Esophagus mucosa (tissue), 1 donor: ENCODE measurements at places on chromosomes 12 and 14.

GRCh38 chr12:46660276-46660675 is 165.5 kb downstream of the SLC38A4 start:
- peak; percentile 47 for ATAC-seq

- ATAC-seq, result no peak
Observed at GRCh38 chr14:24198814-24199524, 3.7 kb upstream of the TM9SF1 start.

DNA sequence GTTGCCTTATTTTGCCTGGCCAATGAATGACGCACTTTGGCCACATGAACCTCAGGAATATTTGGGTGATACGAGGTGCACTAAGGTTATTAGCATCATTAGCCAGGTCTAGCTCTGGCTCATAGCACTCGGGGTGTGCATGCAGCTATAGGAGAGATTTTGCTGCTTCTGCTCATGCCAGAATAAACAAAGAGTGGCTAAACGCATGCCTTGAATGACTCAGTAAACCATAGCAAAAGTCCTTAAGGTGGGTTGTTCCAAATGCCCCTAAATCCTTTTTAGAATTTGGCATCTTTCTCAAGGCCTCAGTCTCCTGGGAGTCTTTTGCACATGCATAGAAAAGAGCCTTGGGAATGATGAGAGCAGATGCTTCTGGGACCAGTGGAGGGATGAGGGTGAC is 343.7 kb upstream of the FKBP4 start:
- ATAC-seq, result no peak

DNA sequence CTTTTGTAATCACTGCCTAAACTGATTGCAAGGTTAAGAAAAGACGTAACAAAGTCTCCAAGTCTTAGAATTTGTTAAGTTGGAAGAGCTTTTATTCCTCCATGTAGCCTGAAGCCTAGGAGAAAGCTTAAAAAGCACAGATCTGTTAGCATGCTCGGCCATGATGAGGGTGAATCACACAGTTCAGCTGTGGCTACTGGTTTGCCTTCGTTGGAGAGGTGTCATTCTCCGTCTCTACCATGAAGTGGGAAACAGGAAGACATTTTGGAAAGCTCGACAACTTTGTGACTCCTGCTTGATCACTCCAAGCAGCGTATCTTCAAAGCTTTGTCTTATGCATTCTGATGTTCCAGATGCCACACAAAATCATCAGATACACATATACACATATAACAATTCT is 27.1 kb downstream of the DCP1B start:
- ATAC-seq, result no peak

DNA sequence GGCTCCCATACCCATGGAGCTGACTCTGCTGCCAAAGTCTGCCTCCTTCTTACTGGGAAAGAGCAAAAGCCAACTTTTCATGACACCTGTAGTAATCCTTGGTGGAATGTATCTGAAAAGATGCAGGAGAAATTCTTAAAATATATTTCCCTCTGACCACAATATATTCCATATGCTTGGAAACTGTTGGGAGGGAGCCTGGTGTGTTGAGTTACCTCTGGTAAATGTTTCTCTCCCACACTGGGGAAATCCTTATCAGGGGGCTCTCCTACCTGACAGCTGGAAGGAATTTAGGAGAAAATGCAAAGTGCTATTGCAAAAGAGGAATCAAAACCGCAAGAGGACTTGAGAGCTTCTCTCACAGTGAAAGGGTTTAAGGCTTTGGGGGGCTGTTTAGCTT is 139.4 kb downstream of the TBX5 start:
- no peak for ATAC-seq

GRCh38 chr12:107318556-107318805 is 225.1 kb upstream of the CRY1 start:
- no peak for ATAC-seq

DNA sequence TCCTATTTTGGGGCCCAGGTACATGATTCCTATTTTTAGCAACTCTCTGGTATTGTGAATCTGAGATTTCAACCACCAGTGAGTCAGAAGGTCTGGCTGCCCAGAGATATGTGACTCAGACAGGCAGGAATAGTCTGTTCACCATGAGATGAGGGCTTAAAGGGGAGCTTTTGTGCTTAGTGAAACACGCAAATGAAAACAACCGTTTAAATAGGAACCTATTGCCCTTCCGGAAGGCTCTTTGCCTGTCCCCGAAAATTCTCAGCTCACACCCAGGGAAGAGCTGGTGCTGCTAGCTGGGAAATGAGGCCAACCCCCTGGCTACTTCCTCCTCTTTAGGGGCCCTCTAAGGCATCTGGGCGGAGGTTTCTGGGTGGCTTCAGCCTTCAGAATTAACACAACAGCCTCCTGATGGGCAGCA is 283.6 kb downstream of the CACNA1C start:
- peak; percentile 91 for ATAC-seq

DNA sequence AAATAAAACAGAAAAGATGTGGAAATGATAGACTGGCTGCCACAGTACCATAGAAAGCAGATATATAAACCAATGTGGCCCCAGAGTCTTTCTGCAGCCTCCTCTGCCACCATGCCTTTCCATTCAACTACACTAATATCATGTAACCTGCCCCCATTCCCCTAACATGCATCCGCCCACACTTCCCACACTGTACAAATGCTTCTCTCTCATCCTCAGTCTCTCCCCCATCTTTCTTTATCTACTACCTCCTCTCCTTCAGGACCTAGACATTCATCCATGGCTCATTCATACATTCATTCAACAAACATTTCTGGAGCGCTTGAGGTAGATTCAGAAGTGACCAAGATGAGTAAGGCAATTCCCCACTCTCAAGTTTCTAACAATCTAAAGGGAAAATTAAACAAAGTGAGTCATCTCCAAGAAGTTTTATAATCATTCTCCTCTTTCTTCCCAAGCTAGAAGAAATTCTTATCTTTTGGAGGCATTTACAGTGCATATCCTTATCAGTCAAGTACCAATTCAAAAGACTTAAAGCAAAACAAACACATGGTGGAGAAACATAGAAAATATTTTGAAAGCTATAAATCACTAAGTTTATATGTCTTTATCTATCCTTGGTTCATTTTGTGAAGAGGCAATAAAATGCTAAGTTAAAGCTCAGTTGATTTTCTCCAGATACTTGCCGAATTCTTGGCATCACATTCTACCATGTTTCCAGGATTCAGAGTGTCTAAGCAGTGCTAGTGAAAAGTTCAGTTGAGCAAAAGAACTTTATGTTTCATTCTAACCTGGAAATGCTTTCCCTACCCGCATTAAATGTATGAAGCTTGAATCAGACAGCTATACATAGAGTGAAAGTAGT is 70.5 kb upstream of the FRMD6 start:
- ATAC-seq, result no peak

- ATAC-seq, result no peak
Observed at GRCh38 chr14:55707365-55707804, 127.4 kb downstream of the KTN1 start.

- peak; percentile 30 for ATAC-seq
Observed at GRCh38 chr14:76926521-76927251, 100.5 kb downstream of the LRRC74A start.

DNA sequence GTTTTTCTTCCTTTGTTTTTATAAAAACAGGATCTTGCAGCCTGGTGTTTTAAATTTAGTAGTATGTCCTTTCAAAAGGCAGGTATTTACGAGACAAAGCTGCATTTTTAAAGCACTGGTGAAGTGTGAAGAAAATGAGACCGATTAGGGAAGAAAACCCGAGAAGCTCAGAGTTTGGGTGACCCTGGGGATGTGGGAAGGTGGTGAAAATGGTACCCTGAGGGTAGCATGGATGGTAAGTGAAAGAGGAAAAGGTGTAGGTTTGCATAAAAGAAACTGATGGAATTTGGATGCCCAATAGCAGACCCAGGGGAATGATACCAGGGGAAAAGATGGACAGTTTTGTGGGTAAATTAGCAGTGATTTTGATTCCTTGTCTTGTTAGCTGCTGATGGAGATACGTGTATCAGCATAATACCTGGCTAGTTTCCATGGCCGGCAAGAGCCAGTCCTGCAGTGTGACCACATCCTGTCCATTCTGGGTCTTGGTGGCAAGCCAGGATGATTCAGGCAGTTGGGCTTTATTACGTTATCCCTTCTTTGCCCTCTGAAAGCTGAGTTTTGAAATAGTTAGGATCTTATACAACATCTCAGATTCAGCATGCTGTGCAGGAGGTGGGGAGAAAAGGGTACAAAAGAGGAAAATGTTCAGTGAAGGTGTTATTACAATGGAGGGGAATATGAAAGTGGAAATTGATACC is 8.9 kb downstream of the BICD1 start:
- ATAC-seq, result peak; percentile 86

DNA sequence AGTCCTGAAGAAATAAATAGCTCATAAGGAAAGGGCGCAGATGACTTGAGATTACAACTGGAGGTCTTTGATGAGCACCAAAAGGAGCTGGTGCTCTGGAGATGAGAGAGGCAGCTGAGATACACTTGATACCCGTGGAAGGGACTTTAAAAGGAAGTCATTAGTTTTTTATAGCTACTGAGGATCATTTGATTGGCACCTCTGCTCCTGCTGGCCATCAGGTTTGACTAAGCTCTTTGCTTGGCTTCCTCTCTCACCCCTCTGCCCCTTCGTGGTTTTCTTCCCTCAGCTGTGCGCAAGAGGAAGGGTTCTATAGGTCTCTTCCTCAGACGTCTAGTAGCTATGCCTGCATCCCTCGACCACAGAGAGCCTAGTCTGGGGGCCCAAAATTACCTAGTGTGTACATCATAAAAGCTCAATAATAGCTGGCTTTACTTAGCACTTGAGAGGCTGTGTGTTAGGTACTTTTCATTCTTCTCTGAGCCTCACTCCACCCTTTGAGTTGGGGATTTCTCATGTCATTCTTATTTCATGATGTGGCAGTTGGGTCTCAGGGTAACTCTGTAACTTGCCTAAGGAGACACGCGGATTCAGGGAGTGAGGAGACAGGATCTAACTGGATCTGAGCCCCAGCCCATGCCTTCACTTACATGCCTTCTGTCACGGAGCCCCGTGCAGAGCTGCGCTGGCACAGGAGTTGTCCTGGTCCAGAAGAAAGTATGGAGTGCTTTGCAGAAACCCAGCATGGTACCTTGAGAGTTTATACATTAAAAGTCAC is 68.4 kb upstream of the ASPG start:
- no peak for ATAC-seq

DNA sequence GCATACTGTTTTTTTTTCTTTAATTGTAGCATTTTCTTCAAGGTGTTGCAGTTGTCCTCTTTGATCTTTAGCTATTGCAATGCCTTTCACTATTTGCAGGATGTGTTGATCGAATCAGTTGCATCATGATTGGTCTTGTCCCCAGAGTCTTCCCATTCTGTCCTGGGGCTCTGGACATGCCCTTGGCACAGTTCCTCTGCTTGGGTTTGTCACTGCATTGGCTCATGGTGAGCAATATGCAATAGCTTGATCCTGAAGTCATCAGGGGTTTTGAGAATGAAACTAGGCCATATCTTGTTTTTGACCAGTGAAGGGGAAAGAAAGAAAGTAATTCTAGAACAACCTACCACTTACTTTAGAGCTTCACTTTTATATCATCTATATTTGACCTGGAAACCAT is 281.5 kb downstream of the TMEM117 start:
- no peak for ATAC-seq

- ATAC-seq, result peak; percentile 2
Observed at GRCh38 chr12:120118321-120119061, 1.9 kb upstream of the RAB35 start.

DNA sequence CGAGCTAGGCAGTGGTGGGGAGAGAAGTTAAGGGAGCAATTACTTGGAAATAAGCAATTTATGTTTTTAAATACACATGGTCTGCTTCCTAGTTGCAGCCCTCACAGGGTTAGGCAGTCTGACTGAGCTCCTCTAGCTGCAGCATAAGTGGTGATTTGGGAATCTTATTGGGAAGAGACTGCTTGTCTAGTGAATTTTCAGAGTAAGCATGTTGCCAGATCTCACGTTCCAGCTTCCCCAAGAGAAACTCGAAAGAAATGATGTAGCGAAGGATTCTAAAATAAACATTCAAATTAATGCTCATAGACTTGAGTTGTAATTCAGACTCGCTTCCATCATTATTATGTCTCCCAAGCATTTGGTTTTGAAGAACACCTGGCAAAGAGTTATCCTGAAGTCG is 440.2 kb downstream of the ATP23 start:
- no peak for ATAC-seq

DNA sequence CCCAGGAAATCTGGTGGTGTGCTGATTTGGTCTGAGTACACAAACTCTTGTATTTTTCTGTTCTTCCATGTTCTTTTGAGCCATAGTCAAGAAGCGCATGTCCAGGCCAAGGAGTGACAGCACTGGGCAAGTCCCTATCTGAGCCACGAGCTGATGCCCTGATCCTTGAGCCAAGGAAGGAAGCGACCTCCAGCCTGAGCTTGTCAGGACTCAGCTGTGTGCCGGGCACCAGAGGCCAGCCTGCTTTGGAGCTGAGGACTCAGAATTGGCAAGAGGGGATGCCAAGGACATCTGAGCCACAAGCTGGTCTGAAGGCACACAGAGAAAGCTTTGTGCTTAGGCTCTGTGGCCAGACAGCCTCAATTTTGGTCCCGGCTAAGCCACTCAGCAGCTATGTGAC is 52.6 kb downstream of the GALNT16 start:
- no peak for ATAC-seq

DNA sequence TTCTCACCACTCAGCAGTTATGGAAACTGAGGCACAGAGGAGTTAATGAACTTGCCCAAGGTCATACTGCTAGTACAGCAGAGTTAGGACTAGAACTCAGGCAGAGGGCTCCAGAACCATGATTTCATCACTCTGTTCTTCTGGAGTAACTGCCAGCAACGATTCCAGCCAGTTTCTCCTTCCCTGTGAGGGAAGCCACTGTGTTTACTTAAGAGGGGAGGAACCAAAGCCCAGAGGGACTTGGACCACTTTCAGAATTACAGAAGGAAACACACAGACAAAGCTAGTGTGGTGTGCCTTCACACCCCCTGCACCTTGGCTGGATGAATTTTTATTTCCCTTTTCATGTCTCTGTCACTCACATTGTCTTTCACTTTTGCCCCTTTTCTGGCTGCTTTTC is 398.2 kb downstream of the DPF3 start:
- ATAC-seq, result no peak

DNA sequence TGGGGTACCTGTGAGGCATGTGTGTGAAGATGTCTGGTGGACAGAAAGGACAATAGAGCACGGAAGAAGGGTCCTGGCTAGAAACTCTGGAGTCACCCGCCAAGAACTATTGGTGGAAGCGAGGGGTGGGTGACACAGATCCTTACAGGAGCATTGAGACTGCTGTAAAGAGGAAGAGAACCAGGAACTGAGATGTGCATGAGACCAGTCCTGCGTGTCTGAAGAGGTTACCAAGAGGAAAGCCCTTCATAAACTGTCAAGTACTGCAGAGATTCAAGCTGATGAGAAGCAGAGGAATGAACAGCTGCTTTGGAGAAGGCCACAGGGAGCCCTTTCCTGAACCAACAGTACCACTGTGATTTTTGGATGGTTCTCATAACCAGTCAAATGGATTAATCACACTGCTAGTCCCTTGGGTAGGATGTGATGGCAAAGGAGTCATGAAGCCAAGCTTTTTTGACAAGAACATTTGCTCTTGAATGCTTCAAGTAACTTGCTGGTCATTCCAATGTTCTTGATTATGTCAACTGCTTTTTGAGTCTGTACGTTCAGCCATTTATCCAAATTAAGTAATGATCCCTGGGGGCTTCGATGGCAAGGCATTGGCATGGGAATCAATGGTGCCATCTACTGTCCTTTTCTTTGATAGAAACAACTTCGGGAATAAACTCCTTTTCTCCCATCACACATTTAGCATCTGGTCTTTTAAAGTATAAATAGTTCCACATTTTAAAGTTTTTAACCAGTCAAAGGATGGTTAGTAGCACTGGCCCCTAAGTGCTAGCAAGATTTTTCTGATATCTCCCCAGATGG is 42.9 kb downstream of the GPR135 start:
- ATAC-seq, result no peak

- ATAC-seq, result no peak
Observed at GRCh38 chr14:54674046-54674741, 107.3 kb downstream of the SAMD4A start.
